Left lobe of liver (tissue), 2 donors: ENCODE measurements at places on chromosomes 5 and 9.
A peak's percentile ranks its signal among the peaks of the same experiment; 100 is the strongest.

DNA sequence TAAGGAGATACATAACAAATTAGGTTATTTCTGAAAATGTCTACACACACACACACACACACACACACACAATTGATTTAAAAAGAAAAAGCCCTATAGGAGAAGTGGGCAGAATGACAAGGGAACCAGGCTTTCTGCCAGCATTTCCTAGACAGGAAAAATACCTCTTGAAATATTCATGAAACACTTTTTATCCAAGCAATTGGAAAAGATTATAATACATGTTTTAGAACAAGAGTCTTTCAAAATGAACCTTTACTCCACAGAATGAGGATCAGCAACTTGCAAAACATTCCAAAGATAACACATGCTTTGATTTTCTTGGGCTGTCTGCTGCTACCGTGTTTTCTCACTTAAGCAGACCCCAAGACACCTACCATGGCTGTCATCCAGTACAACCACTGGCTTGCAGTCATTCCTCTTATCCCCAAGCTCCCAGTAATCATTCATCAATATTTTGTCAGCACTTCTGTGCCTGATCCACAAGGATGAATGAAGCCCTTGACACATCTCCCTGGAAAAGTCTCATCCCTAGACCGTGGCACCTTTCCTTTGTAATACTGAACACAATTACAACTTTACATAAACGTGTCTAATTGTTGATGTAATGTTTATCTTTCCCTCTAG, 717.1 kb upstream of the ZNF608 start:
- DNase-seq: no peak

DNA sequence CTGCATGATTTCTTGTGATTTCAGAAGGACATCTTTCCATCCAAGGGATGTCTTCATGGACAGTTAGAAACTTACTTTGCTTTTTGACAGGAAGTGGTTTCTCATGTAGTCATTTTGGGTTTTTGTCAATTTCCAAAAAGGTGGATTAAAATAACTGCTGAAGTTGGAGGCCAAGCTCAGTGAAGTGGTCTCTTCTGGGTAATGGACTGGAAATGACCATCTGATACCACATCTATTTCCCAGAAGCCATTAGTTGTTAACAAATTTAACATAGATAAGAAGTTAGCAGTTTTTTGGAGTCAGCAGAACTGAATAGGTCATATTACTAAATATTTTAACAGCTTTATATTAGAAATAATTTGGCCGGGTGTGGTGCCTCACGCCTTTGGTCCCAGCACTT, 86.2 kb upstream of the MYO10 start:
- no peak for DNase-seq

DNA sequence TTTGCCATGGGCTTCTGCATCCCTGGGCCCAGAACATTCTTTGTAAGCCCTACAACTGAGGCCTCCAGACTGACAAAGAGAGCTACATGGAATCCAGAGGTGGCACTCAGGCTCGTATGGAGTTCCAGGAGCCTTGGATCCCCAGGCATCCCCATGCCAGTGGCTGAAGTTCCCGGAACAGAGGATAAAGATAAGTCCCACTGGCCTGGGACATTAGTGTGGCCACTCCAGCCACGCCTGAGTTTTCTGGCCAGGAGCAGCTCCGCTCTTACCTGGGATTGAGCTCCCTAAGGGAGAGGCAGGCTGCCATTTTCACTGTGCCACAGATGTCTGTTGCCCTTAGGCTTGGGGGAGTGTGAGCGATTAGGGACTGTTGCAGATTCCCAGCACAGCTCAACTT, 656.3 kb upstream of the FAM174A start:
- no peak for DNase-seq

DNA sequence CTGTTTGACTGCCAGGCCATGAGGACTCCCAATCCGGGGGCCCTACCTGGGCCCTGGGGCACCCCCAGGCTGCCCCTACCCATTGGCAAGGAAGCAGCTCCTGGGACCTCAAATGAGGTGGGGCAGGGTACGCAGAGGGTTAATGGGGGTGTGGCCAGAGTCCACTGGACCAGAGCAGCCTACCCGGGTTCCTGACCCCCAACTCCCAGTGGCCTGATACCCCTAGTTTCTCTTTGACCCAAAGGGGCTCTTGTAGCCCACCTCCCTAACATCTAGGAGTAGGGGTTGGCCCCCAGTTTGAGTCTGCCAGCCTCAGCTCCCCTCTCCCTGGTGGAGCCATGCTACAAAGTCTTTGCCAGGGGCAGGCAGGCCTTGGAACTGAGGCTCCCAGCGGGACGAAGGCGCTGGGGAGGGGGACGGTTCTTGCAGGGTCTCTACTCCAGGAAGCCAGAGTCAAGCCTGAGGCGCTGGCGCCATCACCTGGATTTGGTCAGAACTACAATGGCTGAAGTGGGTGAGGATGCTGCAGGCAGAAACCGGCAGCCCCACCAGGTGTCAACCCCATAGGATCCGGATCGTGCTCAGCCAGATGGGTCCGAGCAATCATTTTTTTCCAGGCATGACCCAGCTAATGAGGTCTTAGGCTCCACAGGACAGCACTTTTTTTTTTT, 8.4 kb upstream of the CERCAM start:
- no peak for DNase-seq

GRCh38 chr9:35863583-35863982, 6.6 kb downstream of the OR13J1 start:
- no peak for DNase-seq

GRCh38 chr9:134128727-134129679, 6.9 kb upstream of the WDR5 start:
- no peak for DNase-seq

GRCh38 chr5:136174021-136174659, 18.8 kb downstream of the SMIM32 start:
- DNase-seq: no peak

DNA sequence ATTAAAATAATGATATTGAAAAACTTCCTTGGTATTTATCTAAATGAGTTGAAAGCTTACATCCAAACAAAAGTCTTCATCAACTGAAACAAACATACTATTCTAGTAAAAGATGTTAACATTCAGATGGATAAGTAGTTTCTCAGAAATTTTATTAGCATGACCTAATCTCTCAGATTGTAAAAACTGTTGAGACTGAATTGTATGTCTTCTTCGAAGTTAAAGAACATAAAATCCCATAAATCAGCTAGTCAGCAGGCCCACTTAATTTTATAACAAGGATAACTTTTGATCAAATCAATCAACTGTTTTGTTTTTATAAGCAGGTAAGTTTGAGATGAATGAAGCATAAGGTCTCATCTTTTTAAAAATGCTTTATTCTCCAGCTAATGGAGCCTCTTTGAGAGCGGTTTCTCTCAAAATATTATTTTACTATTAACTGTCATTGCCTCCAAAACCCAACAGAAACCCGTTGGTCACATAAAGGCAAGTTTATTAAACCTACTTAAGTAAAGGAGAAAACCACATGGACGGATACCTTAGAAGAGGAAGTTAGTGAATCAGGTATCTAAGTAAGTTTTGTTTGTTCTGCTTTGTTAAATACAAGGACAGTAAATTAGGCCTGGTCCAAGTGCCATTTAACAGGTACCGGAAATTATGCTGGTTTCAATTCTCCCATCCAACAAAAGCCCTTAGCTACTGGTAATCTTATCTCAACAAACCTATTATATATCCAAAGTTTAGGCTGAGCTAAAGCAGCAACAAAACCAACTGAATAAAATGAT, 457.0 kb downstream of the PDE4D start:
- DNase-seq: no peak

GRCh38 chr5:141354900-141355469, at the start of gene PCDHGA4:
TSS of gene PCDHGA4 (plus strand) at chr5:141355021. CDS start at chr5:141355108, 87 bp downstream.
- no peak for DNase-seq

DNA sequence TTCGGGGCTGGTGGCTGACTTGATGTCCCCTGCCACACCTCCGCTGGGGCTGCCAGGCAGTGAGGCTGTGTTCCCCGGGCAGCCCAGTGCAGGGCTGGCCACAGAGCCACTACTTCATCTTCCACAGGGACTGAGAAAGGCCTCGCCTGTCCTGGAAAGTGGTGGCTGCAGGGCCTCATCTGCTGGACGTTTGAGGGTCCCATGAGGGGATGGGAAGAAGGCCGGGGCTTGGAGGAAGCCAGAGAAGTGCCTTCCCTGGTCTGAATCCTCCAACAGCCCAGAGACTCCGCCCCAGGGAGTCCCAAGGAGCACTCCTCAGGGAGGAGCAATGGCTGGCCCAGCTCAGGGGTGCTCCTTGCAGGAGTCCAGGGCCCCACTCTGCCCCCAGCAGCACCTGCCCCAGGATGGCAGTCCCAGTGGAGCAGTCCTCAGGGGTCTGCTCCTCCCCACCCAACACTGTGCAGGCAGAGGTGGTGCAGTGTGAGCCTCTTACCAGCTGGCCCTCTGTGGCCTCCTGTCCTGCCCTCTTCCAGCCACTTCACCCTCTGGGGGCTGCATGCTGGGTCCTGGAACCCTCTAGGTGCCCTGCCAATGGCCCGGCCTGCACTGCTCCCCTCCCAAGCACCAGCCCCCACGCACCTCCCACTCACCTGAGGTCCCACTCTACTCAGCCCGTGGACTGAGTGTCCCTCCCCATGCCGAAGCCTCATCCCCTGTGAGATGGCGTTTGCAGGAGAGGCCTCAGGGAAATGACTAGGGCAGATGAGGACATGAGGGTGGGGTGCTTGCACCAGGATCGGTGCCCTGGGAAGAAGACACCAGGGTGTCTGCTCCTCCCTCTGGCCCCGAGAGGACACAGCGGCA, 47.3 kb upstream of the COL5A1 start:
- DNase-seq: peak; percentile 37

- no peak for DNase-seq
Measured at GRCh38 chr5:174624733-174625522, 99.5 kb upstream of the MSX2 start.

DNA sequence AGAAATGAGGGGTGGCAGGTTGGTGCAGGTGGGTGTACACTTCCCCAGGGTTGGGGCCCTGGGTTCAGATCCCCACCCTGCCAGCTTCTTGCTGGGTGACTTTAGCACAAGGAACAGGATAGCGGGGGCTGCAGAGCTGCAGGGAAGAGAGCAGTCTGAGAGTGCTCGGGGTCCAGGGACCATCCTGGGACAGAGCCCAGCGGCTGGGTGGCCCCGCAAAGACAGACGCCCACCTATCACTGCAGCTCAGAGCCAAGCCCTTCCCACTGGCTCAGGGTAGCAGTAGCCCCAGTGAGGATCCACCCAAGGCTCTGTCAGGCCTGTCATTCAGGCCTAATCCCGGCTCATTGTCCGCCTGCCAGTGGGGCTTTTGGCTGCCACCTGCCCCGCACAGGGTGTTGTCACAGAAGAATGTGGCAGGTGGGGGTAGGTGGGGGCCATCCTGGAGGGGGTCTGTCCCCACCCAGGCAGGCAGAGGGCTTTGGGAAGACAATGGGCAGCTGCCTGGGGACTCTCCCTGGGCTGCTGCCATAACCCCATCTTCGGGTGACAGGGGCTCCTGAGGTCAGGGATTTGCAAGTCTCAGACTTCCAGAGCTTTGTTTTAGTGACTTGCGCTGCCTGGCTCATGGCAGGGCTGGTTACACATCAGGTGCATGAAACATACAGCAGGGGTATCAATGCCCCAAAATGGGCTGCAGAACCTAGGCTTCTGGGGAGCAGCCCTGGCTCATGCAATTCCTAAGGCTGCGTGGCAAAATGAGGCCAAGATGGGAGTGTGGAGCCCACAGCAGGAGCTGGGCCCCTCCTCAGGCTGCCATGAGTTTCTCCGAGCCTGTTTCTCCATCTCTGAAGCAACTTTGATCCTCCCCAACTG, 52.1 kb downstream of the BARX1 start:
- DNase-seq: no peak

- no peak for DNase-seq
Measured at GRCh38 chr5:107673039-107673367, 2.3 kb upstream of the EFNA5 start.

DNA sequence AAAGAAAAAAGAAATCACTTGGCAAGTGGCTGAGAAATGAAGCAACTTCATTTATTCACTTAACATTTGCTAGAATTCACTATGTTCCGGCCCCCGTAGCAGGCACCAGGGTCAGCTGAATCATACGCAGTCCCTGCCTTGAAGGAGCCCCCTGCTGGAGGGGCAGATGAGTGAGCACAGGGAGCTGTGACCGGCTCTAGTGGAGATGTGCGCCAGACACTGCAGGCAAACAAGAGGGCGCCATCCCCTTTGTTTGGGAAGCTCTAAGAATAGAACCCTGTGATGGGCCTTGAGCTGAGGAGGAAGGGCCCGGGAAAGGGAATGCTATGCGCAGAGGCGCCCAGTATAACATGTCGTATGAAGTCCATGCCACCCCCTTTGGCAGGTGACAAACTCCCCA, 20.2 kb upstream of the RPL26L1 start:
- DNase-seq: no peak

- peak; percentile 59 for DNase-seq
Measured at GRCh38 chr9:2857564-2858198, 13.8 kb upstream of the PUM3 start.

DNA sequence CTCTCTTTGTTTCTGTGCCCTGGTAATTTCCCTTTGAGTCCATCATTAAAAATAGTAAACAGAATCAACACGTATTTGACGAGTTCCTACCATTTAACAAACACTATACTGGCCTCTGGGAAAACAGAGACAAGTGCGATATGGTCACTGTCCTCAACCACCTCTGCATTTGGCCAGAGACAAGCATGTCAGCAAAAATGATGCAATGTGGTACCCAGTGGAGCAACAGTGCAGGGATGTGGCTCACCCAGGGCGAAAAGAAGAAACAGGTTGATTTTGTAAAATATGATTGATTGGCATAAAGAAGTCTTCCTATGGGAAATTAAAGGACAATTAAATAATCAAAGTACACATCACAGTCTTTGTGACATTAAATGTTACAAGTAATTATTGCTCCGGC, 99.1 kb downstream of the CFAP90 start:
- no peak for DNase-seq

DNA sequence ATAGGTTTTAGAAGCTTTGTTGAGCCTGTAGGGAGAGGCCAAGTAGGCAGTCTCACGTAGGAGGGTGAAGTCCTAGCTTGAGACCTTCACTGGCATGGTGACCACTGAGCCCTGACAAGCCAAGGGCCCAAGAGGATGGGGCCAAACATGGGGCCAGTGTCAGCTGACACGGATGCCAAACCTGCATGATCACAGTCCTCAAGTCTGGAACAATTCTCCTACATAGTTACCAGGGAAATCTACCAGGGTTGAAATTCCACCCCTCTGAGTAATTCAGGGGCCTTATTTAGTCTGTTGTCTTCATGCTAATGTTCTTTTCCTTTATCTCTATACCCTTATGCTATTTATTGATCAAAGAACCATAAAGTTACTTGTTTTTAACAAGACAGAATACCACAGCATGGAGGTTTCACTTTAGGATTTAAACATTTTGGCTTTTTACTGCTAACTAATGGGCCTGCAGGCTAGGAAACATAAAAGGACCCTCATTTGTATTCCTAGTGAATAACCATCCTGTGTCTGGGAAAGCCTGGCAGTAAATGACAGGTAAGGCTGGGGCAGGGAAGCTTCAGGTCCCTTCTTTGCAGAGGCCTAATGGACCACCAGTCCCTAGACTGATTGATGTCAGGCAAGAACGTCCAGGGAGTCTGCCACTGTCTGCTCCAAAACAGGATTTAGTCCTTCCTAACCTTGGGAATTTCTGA, 140.8 kb downstream of the FGF1 start:
- DNase-seq: no peak

GRCh38 chr5:39558541-39558940, 133.8 kb upstream of the DAB2 start:
- no peak for DNase-seq
